ENCODE measurements at places on chromosomes 7 and 10.

DNA sequence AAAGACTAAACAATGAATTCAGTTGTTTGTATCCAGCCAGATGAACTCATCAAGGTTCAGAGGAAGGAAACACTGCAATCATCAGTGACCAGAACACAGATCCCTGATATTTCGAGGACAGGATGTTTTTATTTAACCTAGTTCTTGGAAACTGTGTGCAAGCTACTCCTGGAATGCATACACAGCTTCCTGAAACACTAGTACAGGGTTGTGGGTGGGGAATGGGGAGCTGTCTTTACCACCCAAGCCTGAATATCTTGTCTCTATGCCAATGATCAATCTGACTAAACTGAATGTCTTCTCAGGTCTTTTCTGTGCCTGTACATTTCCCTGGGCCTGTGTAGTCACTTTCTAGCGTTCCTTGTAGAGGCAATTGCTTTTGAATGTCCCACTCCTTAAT, 374.6 kb downstream of the CALN1 start:
- no peak for DNase-seq

DNA sequence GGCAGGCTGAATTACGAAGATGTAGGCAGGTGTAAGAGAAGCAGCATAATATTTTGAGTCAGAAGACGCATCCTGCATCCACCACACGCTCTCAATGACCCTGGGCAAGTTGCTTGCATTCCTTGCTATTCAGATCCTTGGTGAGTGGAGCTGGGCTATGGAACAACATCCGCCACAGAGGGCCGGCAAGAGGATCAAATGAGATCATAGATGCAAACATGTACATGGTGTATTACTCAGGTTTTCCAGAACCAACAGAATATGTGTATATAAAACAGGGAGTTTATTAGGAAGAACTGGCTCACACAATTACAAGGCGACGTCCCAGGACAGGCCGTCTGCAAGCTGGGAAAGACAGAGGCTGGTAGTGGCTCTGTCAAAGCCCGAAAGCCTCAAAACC, 51.5 kb downstream of the ADAM12 start:
- DNase-seq = no peak

DNA sequence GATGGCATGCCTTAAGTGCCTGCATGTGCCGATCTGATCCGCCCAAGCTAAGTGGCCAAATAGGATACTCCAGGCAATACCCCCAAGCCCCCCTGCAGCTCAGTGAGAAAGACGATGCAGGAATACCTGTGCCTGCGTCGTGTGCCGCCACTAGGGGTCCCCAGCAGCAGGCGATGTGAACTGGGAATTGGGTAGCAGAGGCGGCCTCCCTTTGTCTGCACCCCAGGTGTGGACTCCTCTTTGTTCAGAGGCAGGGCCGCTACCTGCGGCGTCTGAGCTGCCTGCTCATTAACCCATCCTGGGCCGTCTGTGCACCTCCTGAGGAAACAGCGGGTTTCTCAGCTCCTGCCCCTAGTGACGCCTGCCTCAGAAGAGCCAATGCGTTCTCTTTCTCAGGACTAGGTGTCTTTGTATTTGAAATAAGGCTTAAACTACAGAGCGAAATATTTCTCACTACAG, 4.8 kb upstream of the CHN2 start:
- DNase-seq = peak; percentile 82

DNA sequence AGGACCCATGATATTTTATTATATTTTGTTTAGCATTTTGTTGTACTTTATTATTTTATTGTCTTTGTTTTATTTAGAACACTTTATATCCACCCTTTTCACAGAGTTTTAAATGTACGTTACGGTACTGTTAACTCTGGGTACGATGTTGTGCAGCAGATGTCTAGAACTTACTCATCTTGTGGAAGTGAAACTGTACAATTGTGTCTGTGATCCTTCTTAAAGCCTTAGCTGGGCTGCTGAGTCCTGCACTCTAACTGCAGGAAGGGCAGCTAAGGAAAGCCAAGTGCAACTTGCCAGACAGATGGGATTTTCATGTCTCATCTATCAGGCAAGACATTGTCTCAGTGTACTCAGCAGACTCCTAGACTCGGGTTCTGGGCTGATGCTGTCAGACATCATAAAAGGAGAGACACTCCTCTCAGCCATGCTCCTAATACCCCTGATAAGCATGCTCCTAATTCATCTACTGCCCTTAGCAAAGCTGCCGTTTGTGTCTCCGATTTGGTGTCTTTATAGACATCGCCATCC, 14.6 kb upstream of the INSYN2A start:
- DNase-seq = no peak

DNA sequence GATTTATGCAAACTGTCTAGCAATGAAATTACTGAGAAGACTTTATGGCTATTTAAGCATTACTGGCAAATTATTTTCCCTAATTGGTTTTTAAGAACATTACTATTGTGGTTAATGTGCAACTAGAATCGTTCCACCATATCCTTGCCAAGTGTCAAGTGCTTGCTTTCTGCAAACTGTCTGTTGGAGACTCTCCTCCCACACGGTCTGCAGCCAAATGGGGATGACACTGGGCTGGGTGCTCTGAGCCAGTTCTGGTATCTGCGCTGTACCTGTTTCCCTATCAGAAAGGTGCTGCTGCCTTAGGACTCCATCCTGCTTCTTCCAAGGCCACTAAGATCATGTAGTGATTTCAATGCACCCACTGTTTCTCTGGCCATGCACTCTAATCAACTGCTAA, 110.4 kb downstream of the RAMP3 start:
- no peak for DNase-seq

- DNase-seq = no peak
Measured at GRCh38 chr10:63675171-63675570, 154.0 kb downstream of the REEP3 start.

- no peak for DNase-seq
Measured at GRCh38 chr10:29701306-29701705, 66.5 kb upstream of the SVIL start.

- no peak for DNase-seq
Measured at GRCh38 chr10:88617772-88618300, 31.3 kb downstream of the LIPJ start.

- no peak for DNase-seq
Measured at GRCh38 chr10:75283671-75284470, 48.1 kb upstream of the COMTD1 start.

- no peak for DNase-seq
Measured at GRCh38 chr7:42945821-42946626, 13.8 kb downstream of the MRPL32 start.

- no peak for DNase-seq
Measured at GRCh38 chr10:97380516-97380915, 20.6 kb downstream of the RRP12 start.

DNA sequence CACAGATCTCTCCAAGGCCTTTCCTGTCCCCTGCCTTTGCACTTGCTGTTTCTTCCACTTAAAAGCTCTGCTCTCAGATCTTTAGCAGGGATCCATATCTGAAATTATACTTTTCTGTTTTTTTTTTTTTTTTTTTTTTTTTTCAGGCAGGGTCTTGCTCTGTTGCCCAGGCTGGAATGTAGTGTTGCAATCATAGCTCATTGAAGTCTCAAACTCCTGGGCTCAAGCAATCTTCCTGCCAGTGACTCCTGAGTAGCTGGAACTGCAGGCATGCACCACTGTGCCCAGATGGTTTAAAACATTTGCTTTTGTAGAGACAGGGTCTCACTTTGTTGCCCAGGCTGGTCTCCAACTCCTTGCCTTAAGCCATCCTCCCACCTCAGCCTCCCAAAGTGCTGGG, 5.0 kb upstream of the TSPAN15 start:
- no peak for DNase-seq

GRCh38 chr7:31529103-31529502, 15.2 kb downstream of the ITPRID1 start:
- DNase-seq = no peak

- DNase-seq = no peak
Measured at GRCh38 chr7:91357901-91358300, 93.7 kb downstream of the FZD1 start.

- DNase-seq = no peak
Measured at GRCh38 chr7:105782391-105783042, 93.9 kb downstream of the ATXN7L1 start.

DNA sequence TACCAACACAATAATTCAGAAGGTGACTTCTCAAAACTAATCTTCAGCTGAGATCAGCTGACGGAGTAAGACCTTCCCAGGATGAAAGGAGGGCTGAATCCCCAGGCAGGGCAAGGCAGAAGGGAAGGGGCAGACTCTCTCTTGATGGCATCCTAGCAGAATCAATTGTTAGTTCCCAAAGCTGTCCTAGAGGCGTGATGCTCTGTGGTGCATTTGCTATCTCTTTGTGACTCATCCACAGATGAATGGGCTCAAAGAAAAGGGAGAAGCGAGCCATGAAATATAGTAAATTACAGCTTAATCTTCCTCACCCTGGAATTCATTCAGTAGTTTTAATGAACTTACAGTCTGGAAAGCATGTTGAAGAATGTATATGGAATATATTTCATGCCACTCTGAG, 37.2 kb downstream of the PDE1C start:
- DNase-seq = peak; percentile 64

DNA sequence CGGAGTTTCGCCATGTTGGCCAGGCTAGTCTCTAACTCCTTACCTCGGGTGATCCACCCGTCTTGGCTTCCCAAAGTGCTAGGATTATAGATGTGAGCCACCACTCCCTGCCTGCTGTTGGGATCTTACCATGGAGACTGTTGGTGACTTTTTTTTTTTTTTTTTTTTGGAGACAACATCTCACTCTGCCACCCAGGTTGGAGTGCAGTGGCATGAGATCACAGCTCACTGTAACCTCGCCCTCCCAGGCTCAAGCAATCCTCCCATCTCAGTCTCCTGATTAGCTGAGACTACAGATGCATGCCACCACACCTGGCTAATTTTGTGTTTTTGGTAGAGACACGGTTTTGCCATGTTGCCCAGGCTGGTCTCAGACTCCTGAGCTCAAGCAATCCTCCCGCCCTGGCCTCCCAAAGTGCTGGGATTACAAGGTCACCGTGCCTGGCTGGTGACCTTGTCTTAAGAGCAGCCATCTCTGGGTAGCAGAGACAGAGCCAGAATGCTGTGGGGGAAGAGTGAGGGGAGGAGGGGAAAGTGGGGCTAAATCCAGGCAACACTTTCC, 25.7 kb upstream of the ASCC1 start:
- DNase-seq = no peak

- DNase-seq = no peak
Measured at GRCh38 chr7:39602351-39602750, 21.0 kb upstream of the RALA start.

- no peak for DNase-seq
Measured at GRCh38 chr10:70479626-70480238, 1.2 kb downstream of the PALD1 start.

DNA sequence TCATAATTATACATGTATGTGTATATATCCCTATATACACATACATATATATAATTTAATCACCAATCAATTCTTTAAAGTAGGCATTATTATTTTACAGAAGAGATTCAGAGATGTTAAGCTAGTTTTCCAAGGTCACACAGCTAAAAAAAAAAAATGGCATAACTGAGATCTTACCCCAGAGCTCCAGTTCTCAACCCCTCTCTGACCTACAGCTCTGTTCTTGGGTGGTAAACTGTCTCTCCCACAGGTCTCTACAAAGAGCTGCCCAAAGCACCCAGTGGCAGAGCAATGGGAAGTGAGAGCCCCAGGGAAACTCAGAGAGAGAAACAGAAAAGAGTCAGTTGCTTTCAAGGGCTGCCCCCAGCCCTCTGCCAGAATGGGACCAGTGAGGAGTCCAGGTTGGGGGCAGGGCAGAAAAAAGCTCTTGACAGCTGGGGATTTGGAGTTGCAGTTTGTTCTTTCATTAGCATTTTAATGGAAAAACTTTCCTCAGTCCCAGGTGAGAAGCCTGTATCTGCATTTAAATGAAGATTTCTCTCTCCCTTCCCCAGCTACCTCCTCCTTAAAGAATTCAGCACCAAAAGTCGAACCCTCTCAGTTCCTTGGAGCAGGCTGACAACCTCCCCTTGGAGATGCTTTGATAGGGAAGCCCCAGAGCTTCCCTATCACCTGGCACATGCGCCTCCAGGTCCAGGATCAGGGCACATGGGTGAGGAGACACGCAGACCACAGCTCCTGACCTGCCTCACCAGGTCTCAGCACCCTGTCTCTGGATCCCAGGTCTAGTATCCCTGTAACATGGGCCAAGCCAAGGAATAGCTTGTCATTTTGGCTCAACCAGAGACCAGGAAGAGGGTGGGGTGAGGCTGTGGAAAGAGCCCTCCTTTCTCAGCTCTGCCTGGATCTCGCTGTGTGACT, 388.1 kb downstream of the PLXNA4 start:
- DNase-seq = no peak

DNA sequence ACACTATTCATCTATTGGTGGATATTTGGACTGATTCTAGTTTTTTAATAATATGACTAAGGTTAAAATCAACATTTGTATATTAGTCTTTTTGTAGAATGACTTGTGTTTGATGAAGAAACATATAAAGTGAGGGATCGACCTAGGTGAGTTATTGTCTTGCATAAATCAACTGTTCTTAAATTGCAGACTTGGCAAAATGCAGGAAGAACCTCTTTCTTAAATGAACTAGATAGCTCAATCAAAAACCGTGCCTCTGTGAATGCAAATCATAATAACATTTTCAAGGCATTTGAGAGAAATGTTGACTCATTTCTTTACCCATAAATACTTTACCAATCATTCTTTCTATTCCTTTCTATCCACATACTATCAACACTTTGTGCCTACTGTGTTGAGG, 101.5 kb upstream of the ANK3 start:
- no peak for DNase-seq

GRCh38 chr7:21542891-21543527, at the start of gene DNAH11:
Gene DNAH11, plus strand, starts transcription at chr7:21543039. Its CDS starts 207 bp downstream, at chr7:21543246.
- DNase-seq = peak; percentile 92

GRCh38 chr10:89929282-89930026, 228.1 kb downstream of the KIF20B start:
- DNase-seq = peak; percentile 57

- peak; percentile 12 for DNase-seq
Measured at GRCh38 chr7:97845622-97846203, 26.5 kb downstream of the ASNS start.

GRCh38 chr7:158549616-158550393, 37.8 kb downstream of the PTPRN2 start:
- DNase-seq = no peak

DNA sequence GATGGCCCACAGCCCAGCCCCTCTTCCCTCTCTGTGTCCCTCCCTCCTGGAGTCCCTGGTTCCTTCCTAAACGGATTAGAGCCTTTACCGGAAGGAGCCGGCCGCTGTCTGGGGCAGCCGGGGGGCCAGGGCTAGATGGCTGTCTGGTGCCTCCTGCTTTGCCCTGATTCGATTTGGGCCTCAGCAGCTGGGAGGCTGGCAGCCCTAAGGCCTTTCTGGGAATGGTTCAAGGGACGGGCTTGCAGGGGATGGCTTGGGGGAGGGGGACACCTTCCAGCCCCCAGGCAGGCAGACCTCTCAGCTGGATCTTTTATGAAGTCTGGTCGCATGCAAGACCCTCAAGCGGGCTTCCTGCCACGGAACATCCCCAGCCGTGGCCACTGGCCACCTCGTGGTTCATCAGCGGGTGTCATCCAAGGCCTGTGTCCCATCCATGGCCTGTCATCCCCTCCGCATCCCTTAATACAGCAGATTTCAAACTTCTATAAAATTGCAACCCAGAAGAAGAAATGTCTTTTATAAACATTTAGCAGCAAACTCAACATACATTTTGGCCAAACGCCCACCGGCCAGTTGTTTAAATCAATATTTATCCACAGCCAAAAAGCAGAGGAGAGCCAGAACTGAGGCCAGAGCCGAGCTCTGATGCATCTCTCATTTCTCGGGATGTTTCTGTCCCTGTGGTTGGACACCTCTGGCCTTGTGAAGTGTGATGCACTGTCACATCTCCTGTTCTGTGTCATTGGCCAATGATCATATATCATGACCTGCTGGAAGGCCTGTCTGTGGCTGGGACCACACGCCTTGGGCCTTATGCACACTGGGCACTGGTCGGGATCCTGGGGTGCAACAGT, 52.0 kb downstream of the GTF2IRD1 start:
- DNase-seq = no peak
